ENCODE measurements at places on chromosomes 5 and 9. TPM values are rescaled to one million over a fixed set of nuclear protein-coding genes. Genes with fewer than 3 reads are reported as not detected.
A peak's percentile ranks its signal among the peaks of the same experiment; 100 is the strongest.

DNA sequence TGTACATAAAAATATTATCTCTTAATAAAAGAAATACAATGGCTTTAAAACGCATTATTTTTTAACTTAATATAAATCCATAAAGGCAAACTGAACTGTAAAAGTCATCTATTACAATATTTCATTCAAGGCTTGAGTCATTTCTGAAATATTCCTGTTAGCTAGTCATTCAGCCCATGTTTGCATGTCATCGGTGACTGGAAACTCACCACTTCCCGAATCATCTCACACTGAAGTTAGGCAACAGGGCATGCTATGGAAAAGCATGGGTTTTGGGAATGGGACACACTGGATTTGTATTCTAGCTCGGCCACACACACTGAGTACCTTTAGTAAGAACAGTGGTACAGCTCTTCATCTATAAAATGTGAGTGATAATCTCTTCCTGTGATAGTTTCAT, 691.1 kb upstream of the C9orf72 start:
- no peak overlapping the region for H3K27ac ChIP-seq
- H3K36me3 ChIP-seq = no peaks in the 10 kb centered on the region
- no peaks in the 10 kb centered on the region for H3K27me3 ChIP-seq
- no peak for DNase-seq
- no peaks in the 10 kb centered on the region for H3K4me1 ChIP-seq

GRCh38 chr9:126156898-126157297, 169.7 kb upstream of the MVB12B start:
- DNase-seq = no peak
- no peak overlapping the region for H3K27ac ChIP-seq
- no peak overlapping the region for H3K4me3 ChIP-seq
- no peaks in the 10 kb centered on the region for H3K4me1 ChIP-seq
- no peaks in the 10 kb centered on the region for H3K27me3 ChIP-seq

- no peaks in the 10 kb centered on the region for H3K36me3 ChIP-seq
- H3K4me3 ChIP-seq = peak overlapping the region; percentile 94
- peak; percentile 73 for DNase-seq
- H3K4me1 ChIP-seq = peaks cover 12% of the 10 kb centered on the region
Observed at GRCh38 chr5:149730620-149731331, 666 bp downstream of the PPARGC1B start.

DNA sequence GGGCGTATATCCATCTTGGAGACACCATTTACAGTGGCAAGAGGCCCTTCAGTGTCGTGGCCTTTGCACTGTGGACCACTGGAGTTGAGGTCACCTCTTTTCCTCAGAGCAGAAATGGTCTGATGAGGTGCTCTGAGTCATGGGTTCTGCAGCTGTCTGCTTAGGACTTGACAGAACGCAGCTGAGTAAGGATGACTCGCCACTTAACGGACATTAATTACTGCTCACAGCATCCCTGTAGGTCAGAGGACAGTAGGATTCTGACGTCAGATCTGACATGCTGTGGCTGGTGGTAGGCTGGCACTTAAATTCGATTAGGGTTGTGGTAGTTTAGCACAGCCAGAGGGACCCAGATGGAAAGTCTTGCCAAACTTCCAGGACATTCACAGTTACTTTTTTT, 479.4 kb downstream of the DMAC1 start:
- H3K27me3 ChIP-seq = no peaks in the 10 kb centered on the region
- no peak for DNase-seq
- no peak overlapping the region for H3K4me3 ChIP-seq
- H3K27ac ChIP-seq = no peak overlapping the region

GRCh38 chr5:143402553-143403333, 743 bp downstream of the NR3C1 start:
- peak overlapping the region; percentile 88 for H3K4me3 ChIP-seq
- peaks cover 30% of the 10 kb centered on the region for H3K4me1 ChIP-seq

DNA sequence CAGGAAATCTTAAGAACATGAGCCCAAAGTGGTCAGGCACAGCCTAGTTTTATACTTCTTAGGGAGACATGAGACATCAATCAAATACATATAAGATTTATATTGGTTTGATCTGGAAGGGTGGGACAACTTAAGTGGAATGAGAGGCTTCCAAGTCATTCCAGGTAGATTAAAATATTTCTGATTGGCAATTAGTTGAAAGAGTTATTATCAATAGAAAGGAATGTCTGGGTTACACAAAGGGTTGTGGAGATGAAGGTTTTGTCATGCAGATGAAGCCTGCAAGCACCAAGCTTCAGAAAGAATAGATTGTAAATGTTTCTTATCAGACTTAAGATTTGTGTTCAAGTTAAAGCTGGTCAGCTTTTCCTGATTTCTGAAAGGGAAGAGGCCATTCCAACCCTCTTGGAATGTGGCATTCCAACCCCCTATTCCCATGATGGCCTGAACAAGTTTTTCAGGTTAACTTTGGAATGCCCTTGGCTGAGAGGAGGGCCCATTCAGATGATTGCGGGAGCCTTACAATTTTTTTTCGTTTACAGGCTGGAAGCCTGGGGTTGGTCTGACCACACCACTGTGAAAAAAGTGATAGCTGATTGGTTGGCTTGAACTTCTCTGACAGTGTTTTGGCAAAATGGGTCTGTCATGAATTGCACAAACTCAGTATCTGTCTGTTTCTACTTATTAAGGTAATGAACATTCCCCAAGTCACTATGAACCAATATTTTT, 245.6 kb upstream of the RAI14 start:
- no peak overlapping the region for H3K27ac ChIP-seq
- no peaks in the 10 kb centered on the region for H3K27me3 ChIP-seq
- no peaks in the 10 kb centered on the region for H3K4me1 ChIP-seq
- DNase-seq = no peak
- no peak overlapping the region for H3K4me3 ChIP-seq

- H3K36me3 ChIP-seq = no peaks in the 10 kb centered on the region
- H3K4me3 ChIP-seq = no peak overlapping the region
- no peak overlapping the region for H3K27ac ChIP-seq
- H3K4me1 ChIP-seq = no peaks in the 10 kb centered on the region
- H3K27me3 ChIP-seq = no peaks in the 10 kb centered on the region
Observed at GRCh38 chr9:70635790-70636189, 221.3 kb upstream of the KLF9 start.

DNA sequence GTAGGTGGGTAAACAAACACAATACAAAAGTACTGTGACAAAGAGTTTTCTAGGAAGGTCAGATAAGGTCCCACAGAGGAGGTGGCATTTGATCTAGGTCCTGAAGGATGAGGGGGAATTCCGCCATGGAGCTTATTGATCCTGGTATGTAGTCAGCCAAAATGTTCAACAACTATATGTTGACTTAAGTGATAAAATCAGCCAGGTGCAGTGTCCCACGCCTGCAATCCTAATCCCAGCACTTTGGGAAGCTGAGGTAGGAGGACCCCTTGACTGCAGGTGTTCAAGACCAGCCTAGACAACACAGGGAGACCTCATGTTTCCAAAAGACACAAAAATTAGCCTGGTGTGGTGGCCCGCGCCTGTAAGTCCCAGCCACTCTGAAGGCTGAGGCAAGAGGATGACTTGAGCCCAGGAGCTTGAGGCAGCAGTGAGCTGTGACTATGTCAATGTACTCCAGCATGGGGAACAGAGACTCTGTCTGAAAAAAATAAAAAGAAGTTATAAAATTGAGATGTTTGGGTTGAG, 46.4 kb upstream of the PLIN2 start:
- no peak overlapping the region for H3K4me3 ChIP-seq
- H3K36me3 ChIP-seq = no peaks in the 10 kb centered on the region
- H3K4me1 ChIP-seq = no peaks in the 10 kb centered on the region
- H3K27ac ChIP-seq = peak overlapping the region; percentile 79

GRCh38 chr5:146883511-146883910, 5.0 kb upstream of the PPP2R2B start:
- H3K27ac ChIP-seq = no peak overlapping the region
- H3K4me1 ChIP-seq = no peaks in the 10 kb centered on the region
- DNase-seq = no peak
- H3K4me3 ChIP-seq = no peak overlapping the region
- no peaks in the 10 kb centered on the region for H3K27me3 ChIP-seq

GRCh38 chr5:171806976-171807747, 21.5 kb downstream of the SMIM23 start:
- no peak overlapping the region for H3K27ac ChIP-seq
- H3K4me1 ChIP-seq = no peaks in the 10 kb centered on the region
- H3K4me3 ChIP-seq = no peak overlapping the region

DNA sequence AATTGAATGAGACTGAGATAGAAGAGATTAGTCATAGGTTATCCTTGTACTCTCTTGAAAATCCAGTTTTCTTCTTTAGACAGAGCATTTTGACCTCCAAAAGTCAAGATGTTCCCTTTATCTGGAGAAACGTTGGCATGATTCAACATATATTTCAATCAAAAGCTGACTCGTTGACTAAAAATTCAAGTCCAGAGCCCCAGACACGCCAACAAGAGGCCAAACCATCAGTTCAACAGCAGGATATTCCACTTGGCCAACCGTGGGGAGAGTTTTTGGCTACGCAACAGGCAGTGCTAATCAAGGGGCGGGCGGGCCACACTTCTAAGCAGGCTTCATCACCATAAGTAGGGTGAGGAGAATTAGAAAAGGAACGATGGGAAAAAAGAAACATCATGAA, 119.1 kb downstream of the SLIT3 start:
- H3K27ac ChIP-seq = no peak overlapping the region
- no peaks in the 10 kb centered on the region for H3K27me3 ChIP-seq

GRCh38 chr9:127572961-127573721, 38.9 kb upstream of the STXBP1 start:
- DNase-seq = no peak
- H3K4me1 ChIP-seq = no peaks in the 10 kb centered on the region
- H3K36me3 ChIP-seq = no peaks in the 10 kb centered on the region
- H3K27ac ChIP-seq = peak overlapping the region; percentile 47
- H3K4me3 ChIP-seq = no peak overlapping the region

DNA sequence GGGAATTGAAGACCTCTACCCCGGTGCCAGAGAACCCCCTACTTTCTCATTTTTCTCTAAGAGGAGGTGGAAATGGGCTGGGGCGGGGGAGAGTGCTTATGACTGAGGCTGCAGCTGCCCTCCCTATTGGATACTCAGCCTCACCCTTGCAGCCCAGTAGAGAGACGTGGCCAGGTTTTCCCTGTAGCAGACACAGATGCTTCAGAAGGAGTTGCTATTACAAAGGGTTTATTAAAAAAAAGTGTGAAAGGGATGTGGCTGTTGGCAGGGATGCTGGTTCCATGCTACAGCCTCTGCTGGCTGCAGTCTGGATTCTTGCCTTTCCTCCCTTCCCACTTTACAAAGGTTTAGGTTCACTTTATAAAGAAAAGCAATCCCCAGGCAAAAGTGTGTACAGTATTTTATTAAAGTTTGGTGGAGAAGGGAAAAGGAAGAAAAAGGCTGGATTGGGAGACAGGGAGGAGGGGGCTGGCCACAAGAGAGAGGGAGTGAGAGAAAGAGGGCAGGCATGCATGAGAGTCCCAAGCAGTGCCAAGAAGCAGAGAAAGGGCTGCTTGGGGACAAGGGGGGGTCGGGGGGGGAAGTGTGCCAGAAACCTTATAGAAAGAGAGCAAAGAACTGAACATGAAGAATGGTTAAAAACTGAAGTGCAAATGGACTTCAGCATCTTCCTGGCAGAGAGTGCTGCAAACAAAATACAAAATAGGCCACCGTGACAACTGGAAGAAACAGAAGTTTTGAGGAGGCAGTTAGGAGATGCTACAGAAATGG, 29.5 kb upstream of the NFIB start:
- H3K27ac ChIP-seq = no peak overlapping the region
- peaks cover 35% of the 10 kb centered on the region for H3K27me3 ChIP-seq
- H3K4me3 ChIP-seq = no peak overlapping the region
- H3K36me3 ChIP-seq = no peaks in the 10 kb centered on the region
- H3K4me1 ChIP-seq = peaks cover 15% of the 10 kb centered on the region

GRCh38 chr9:74948937-74949336, 3.8 kb downstream of the C9orf40 start:
- H3K27ac ChIP-seq = no peak overlapping the region
- H3K4me3 ChIP-seq = no peak overlapping the region
- H3K27me3 ChIP-seq = no peaks in the 10 kb centered on the region
- H3K4me1 ChIP-seq = no peaks in the 10 kb centered on the region
- DNase-seq = no peak

DNA sequence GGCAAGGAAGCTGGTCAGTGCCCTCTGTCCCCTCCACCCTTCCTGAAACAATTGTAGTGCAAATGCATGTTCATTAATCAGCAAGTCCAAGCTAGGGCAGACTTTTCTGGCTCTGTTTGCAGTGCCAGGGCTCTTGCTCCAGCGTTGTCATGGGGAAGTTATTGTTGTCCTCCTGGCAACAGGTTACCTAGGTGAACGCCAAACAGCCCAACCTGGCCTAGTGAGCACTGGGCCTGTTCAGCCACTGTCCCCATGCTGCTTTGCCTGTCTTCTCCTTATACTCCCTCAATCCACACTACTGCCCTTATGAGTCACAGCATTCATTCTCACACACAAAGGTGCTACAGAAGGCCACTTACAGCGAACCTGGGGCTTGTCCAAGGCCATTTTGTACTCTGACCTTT, 34.5 kb upstream of the GLIS3 start:
- peaks cover 24% of the 10 kb centered on the region for H3K4me1 ChIP-seq
- no peaks in the 10 kb centered on the region for H3K27me3 ChIP-seq
- peak; percentile 80 for DNase-seq
- no peak overlapping the region for H3K4me3 ChIP-seq

DNA sequence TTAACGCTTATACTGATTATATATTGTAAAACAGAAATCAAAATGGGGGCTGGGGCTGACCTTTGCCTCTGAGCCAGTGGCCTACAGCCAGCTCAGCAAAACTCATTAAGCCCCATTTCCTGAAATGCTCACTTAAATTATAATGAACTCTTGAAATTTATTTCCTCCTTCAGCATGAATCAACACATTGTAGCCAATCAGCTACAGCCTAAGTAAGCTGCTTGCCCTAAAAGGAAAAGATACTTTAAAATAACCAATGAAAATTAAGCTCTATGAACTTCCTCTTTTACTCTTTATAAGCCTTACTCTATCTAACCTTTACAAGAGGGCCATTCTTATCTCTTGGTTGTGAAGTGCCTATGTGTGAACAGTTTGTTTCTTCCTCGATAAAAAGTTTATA, 33.5 kb upstream of the SUB1 start:
- H3K27ac ChIP-seq = no peak overlapping the region
- no peaks in the 10 kb centered on the region for H3K4me1 ChIP-seq
- no peaks in the 10 kb centered on the region for H3K27me3 ChIP-seq

FYB1 gene
- total RNA-seq = 11.0 TPM

OTP gene
- not detected for total RNA-seq

PCDHGA12 gene
- total RNA-seq = 1.3 TPM

FOXD4 gene
- total RNA-seq = not detected

SOHLH1 gene
- not detected for total RNA-seq

C1QTNF3 gene
- total RNA-seq = 4.3 TPM

RNF224 gene
- not detected for total RNA-seq

FIBCD1 gene
- not detected for total RNA-seq

OBP2B gene
- total RNA-seq = not detected

CCDC192 gene
- total RNA-seq = not detected

PTPDC1 gene
- total RNA-seq = 2.3 TPM

STPG3 gene
- total RNA-seq = not detected

HAND1 gene
- total RNA-seq = not detected
